Activated CD8-positive, alpha-beta memory T cell treated with anti-CD3 and anti-CD28 coated beads for 4 hours (primary cell): ENCODE measurements at places on chromosomes 2 and 18.

DNA sequence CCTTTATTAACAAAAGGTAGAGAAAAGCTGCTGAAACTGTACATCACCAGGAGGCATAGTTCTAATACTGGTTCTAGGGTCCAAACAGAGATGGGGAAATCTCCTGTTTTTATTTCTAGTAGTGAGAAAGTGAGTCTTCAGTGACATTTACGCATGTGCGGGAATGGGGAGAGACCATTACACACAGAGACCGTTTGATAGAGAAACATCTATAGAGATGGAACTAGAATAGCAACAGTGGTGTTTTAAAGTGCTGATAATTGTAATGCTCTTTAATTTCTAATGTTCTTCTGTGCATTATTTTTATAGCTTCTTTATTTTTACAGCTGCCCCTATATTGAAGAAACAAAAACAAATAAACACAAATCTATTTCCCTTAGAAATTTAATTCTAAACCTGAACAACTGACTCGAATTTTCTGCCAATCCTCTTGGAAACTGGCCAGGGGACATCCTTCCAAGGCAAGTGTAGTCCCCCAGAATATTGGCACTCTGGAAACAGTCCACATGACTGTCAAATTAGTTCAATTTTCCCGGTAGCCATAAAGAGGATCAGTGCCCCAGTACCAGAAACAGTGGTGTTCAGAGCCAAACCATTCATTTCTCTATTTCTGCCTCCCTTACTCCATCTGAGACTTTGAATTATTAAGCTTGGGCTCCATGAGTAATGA lies 260.9 kb downstream of the ICOS start:
- no peak for DNase-seq

DNA sequence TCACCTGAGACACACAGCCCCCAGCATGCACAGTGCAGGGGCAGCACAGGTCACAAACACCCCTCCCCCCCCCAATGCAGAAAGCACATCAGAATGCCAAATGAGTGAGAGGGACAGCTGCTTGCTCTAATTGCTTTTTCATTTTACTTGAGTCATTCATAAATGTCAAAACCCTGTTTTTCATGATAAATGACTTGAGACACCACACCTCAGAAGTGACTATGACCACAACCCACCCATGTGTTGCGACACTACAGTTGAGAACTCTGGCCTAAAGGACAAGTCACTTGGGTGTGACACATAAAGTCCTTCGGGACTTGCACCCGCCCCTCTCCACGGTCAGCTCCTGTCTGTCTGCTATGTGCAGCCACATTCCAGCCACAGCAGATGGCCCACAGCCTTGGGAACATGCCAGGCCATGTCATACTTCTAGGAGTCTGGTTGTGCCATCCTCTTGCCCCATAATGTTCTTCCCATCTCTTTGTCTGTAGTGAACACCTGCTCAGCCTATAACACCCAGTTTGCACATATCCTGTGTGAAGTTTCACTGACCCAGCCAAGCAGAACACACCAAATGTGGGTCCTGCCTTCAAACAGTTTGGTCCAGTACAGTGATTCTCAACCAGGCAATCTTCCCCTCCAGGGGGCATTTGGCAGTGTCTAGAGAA lies 30.2 kb upstream of the RIOK3 start:
- DNase-seq, result no peak

GRCh38 chr18:34280653-34281052 lies 55.9 kb upstream of the NOL4 start:
- no peak for DNase-seq

- no peak for DNase-seq
These were observed 45.2 kb upstream of the NYAP2 start for GRCh38 chr2:225354281-225354774.

GRCh38 chr18:22932885-22933205 lies 283 bp upstream of the RBBP8 start:
- DNase-seq, result no peak
